ENCODE measurements at places on chromosomes 3 and 15. TPM values are rescaled to one million over a fixed set of nuclear protein-coding genes. Genes with fewer than 3 reads are reported as not detected.
A peak's percentile ranks its signal among the peaks of the same experiment; 100 is the strongest.

GRCh38 chr3:31978553-31978952, 2.5 kb downstream of the OSBPL10 start:
- no peaks in the 10 kb centered on the region for H3K27me3 ChIP-seq
- DNase-seq = no peak
- peaks cover 27% of the 10 kb centered on the region for H3K4me1 ChIP-seq
- no peaks in the 10 kb centered on the region for H3K36me3 ChIP-seq

- H3K27me3 ChIP-seq = no peaks in the 10 kb centered on the region
- H3K27ac ChIP-seq = no peak overlapping the region
- no peaks in the 10 kb centered on the region for H3K36me3 ChIP-seq
- H3K4me3 ChIP-seq = no peak overlapping the region
- H3K4me1 ChIP-seq = no peaks in the 10 kb centered on the region
Measured at GRCh38 chr3:52798376-52798977, 3.9 kb downstream of the ITIH3 start.

DNA sequence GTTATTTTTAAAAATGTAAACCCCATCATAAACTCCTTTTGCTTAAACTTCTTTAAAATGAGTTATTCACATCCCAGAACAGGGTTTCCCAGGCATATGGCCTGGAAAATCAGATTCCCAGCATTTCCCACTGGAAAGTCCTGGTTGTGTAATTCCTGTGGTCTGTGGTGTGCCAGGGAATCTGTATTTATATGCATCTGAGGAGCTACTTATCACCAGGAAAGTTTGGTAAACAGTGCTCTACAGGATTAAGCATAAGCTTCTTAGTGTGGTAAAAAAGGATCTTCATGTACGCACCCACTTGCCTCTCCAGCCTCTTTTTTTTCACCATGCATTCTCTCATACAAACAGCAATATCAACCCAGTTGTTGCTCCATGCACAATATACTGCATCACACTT, 28.2 kb downstream of the MEIS2 start:
- peaks cover 2% of the 10 kb centered on the region for H3K4me1 ChIP-seq
- H3K36me3 ChIP-seq = no peaks in the 10 kb centered on the region
- no peak for DNase-seq
- H3K27me3 ChIP-seq = no peaks in the 10 kb centered on the region
- no peak overlapping the region for H3K4me3 ChIP-seq

GRCh38 chr3:133937756-133938601, 42.3 kb upstream of the RAB6B start:
- H3K27ac ChIP-seq = no peak overlapping the region
- no peak for DNase-seq
- peaks cover 5% of the 10 kb centered on the region for H3K4me1 ChIP-seq

GRCh38 chr3:170502297-170502696, 83.6 kb downstream of the SLC7A14 start:
- DNase-seq = no peak
- no peak overlapping the region for H3K27ac ChIP-seq
- no peaks in the 10 kb centered on the region for H3K27me3 ChIP-seq
- peaks cover 8% of the 10 kb centered on the region for H3K4me1 ChIP-seq
- no peaks in the 10 kb centered on the region for H3K36me3 ChIP-seq

DNA sequence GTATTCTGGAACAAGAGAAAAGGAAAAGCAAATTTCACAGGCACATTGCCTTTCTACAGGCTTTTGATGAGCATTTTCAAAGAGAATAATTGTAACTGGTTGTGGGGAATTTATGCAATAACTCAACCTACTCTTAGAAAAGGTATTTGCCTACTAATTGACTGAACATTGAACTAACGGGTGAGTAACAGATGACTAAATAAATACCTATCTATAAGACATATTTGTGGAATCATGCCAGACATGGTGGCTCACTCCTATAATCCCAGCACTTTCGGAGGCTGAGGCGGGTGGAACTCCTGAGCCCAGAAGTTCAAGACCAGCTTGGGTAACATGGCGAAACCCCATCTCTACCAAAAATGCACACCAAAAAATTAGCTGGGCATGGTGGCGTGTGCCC, 367.7 kb downstream of the CGGBP1 start:
- no peaks in the 10 kb centered on the region for H3K36me3 ChIP-seq
- no peaks in the 10 kb centered on the region for H3K27me3 ChIP-seq
- DNase-seq = no peak
- no peaks in the 10 kb centered on the region for H3K4me1 ChIP-seq
- H3K27ac ChIP-seq = no peak overlapping the region
- H3K4me3 ChIP-seq = no peak overlapping the region

- H3K4me3 ChIP-seq = no peak overlapping the region
- no peak for DNase-seq
- H3K36me3 ChIP-seq = no peaks in the 10 kb centered on the region
- no peak overlapping the region for H3K27ac ChIP-seq
- no peaks in the 10 kb centered on the region for H3K27me3 ChIP-seq
Measured at GRCh38 chr3:112307557-112307956, 13.5 kb upstream of the SLC9C1 start.

DNA sequence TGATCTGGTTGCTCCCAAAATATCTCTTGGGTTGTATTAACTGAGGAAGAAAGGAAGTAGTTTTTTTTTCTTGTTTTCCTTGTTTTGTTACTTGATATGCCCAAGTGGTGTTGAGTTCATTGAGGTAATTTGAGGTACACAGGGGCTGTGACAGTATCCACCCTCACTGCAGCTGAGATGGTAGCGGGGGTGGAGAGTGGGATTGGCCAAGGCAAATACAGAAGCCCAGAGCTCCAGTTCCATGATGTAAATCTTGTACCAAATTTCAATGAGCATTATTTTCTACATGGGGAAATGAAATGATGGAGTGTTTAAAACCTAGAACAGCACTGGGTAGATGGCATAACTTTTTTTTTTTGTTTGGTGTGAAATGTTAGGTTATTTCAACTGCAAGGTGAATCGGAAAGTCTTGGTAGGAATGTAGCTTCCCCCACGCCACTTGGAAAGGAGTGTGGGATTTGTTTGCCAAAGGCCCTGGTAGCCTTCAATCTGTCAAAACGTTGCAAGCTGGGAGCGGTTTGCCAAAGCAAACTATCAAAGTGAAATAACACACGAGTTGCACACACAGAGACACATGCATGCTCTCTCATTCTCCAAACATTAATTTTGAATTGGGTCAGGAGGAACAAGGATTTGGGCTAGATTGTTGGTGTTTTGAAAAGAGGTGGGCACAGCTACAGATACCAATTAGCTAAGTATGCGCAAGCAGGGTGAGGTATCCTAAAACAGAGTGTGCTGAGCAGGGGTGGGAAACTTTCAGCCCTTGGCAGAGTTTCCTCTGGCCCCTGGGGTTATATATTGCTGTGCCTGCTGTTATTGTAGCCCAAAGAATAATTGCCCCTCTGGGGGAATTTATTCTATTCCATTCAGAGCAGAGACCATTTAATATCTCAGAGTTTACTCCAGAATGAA, 34.6 kb downstream of the THSD4 start:
- DNase-seq = no peak
- H3K4me3 ChIP-seq = no peak overlapping the region
- no peaks in the 10 kb centered on the region for H3K27me3 ChIP-seq
- no peaks in the 10 kb centered on the region for H3K4me1 ChIP-seq

GRCh38 chr15:28191832-28192231, 92.7 kb upstream of the OCA2 start:
- no peaks in the 10 kb centered on the region for H3K27me3 ChIP-seq
- no peak for DNase-seq
- H3K27ac ChIP-seq = no peak overlapping the region
- H3K4me1 ChIP-seq = no peaks in the 10 kb centered on the region
- H3K4me3 ChIP-seq = no peak overlapping the region

- H3K36me3 ChIP-seq = no peaks in the 10 kb centered on the region
- no peaks in the 10 kb centered on the region for H3K27me3 ChIP-seq
- no peak overlapping the region for H3K4me3 ChIP-seq
- no peak overlapping the region for H3K27ac ChIP-seq
- peaks cover 12% of the 10 kb centered on the region for H3K4me1 ChIP-seq
- no peak for DNase-seq
Measured at GRCh38 chr15:63369781-63370180, 11.9 kb downstream of the CA12 start.

GRCh38 chr3:197793247-197793646, 2.2 kb downstream of the LRCH3 start:
- no peaks in the 10 kb centered on the region for H3K27me3 ChIP-seq
- H3K36me3 ChIP-seq = no peaks in the 10 kb centered on the region
- H3K27ac ChIP-seq = no peak overlapping the region
- H3K4me3 ChIP-seq = no peak overlapping the region

DNA sequence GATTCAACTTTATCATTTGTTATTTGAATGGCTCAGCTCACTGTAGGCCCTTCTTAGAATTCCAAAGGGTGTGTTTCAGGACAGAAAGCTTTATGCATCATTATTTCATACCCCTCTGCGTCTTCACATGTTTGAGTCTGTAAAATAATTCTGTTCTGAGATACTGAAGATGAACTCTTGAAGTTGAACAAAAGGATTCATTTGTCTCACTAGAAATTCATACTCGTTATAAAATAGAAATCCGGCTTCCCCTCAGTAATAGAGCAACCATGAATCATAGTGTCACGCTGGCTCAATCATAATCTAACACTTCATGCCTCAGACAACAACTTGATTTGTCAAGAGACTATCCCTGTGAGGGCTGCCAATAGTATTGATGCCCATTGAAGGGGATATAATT, 1015.4 kb upstream of the SEMA6D start:
- H3K36me3 ChIP-seq = no peaks in the 10 kb centered on the region
- DNase-seq = no peak

DNA sequence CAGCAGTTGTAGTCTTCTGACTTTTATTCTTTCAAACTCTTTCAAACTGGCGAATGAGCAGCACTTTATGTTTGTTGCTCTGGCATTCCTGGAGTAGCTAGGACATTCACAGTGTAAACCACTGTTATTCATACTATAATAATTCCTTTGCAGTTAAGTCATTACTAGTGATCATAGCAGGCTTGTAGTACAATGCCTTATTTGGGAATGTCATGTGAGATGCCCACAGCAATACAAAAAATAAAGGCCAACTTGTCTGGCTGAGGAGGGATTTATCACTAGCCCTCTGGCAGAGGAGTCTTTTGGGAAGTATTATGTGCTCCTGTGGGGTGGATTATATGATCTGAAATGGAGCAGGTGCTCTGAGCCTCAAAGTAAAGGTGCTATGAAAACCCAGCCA, 197.2 kb downstream of the VGLL3 start:
- no peak overlapping the region for H3K4me3 ChIP-seq
- no peaks in the 10 kb centered on the region for H3K36me3 ChIP-seq
- no peak for DNase-seq
- H3K27me3 ChIP-seq = no peaks in the 10 kb centered on the region
- H3K27ac ChIP-seq = no peak overlapping the region

DNA sequence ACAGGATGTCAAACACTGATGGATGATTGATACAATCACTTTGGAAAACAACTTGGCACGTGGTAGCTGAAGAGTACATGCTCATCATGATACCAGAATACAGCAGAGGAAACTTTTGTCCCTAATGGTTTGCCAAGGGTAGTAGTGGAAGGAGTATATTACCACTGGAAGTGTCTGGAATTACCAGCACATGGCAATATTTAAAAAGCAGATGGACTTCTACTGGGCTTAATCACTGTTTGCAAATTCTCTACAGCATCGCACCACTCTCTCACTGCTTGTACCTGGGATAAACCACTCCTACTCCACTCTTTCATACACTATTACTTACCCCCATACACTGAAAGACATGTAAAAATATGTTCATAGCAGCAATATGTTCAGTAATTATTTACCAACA, 19.6 kb upstream of the GP5 start:
- peaks cover 8% of the 10 kb centered on the region for H3K36me3 ChIP-seq
- no peaks in the 10 kb centered on the region for H3K27me3 ChIP-seq
- H3K27ac ChIP-seq = no peak overlapping the region
- no peak for DNase-seq
- H3K4me3 ChIP-seq = no peak overlapping the region

DNA sequence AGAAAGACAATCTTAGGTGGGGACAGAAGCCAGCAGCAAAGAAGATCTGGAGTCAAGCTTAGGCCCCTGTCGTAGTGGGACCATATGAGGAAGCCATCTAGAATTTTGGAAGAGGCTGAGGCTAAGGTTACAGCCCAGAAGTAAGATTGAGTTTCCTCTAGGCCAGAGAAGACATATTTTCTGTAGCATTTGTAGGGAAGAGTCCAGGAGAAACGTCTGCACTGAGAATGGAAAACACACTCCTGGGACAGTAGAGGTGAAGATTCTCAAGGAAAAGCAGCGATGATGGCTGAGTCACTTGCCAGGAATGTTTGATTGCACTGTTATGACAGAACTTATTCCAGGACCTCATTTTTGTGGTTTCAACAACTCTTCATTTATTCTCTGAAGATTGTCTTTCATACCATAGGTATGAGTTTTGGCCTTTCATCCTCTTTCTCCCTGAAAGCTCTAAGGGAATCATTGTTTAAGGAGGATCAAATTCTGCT, 107.2 kb downstream of the GTPBP8 start:
- no peaks in the 10 kb centered on the region for H3K36me3 ChIP-seq
- H3K27me3 ChIP-seq = no peaks in the 10 kb centered on the region
- peak; percentile 80 for DNase-seq
- H3K4me3 ChIP-seq = peak overlapping the region; percentile 18
- H3K4me1 ChIP-seq = peaks cover 19% of the 10 kb centered on the region

DNA sequence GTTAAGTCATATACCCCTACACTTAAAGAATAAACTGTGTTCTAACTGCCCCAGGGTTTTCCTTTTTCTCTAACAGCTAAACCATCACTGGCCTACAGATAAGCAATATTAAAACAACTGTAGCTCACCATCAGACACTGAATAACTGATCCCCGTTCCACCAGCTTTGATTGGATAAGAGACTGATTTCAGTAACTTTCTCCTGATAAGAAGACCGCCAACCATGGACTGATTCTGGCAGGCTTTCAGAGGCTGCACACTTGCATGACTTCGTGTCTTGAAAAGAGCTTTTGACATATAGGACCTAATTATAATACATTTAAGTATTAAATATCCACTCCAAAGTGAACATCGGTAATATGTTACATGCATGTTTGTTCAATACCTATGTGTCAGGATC, 15.3 kb upstream of the CEP97 start:
- H3K27me3 ChIP-seq = no peaks in the 10 kb centered on the region
- H3K36me3 ChIP-seq = no peaks in the 10 kb centered on the region
- H3K27ac ChIP-seq = no peak overlapping the region
- H3K4me3 ChIP-seq = no peak overlapping the region

Gene CCDC14
- total RNA-seq = 54.5 TPM

Gene HTR3E
- not detected for total RNA-seq

Gene IP6K2
- total RNA-seq = 89.5 TPM

Gene OXNAD1
- total RNA-seq = 12.1 TPM
